ENCODE measurements at places on chromosomes 6 and 20.
A peak's percentile ranks its signal among the peaks of the same experiment; 100 is the strongest.

DNA sequence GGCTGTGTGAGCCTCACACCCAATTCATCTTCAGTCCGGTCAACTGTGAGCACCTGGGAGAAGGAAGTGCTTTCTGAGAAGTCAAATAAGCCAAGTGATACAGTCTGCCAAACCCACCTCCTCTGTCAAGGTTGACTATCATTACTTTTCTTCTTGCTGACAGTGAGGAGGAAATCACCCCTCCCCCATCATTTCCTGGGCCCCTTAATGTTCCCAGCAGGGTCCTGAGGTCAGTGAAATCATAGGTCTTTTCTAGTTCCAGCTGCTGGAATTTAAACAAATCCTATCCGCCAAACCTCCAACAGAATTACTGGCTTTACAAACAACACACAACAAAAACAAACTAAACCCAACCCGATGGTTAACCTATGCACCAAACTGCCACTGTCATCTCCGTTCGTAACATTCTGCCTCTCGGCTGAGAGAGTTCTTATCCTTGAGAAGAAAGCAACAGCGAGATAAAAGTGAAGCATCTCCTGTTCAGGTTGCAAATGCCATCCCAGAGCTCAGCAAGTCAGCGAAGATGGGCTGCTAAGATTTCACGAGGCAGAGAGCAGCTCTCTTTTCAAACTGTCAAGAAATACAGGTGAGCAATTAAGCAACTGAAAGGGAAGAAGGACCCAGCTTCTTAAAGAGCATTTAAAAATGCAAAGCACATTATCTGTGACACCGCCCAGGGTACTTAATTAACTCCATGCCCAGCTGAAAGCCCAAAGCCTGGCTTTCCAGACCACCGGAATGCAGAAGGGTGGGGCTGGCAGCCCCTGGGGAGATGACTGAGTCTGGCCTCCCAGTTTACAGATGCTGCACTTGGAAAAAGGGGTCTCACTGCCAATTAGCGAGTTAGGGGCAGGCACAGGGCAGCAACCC lies 24.7 kb downstream of the GFOD1 start:
- peak; percentile 45 for DNase-seq

- DNase-seq: no peak
These were observed 245.2 kb downstream of the TPBG start for GRCh38 chr6:82608781-82609180.

- DNase-seq: no peak
These were observed 94.1 kb upstream of the STMND1 start for GRCh38 chr6:17007749-17008148.

DNA sequence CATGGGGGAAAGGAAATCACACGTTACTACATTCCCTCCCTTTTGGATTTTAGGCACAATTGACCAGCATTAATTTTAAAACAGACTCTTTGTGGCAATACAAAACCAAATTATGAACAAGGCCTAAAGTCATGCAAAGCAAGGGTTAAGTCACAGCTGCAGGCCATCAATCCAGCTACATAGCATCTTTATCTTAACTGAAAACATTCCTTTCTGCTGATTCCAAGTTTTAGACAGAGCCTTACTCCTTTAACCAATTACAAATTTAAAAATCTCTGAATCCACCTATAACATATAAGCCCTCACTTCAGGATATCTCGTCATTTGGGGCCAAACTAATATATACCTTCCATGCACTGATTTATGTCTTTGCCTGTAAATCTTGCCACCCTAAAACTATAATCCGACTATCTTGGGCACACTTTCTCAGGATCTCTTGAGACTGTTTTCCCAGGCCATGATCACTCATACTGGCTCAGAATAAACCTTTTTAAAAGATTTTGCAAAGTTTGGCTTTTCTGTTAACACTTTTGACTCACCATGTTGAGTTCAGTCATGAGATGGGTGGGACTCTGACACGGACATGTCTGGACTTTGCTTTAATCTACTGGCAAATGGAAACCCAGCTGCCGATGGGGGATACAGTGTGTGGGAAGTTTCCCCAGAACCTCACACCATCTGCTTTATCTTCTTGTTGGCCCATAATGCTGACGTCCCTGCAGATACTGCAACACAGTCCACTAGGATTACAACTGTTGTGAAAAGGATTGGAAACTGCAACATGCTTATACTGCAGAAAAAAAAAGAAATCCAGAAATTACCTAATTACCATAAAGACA lies 757.0 kb downstream of the PTPRT start:
- DNase-seq: no peak

- DNase-seq: no peak
These were observed 39.4 kb downstream of the PPP1R3G start for GRCh38 chr6:5124526-5124925.

All from fibroblast of villous mesenchyme (primary cell).